ENCODE measurements at places on chromosomes 2 and 18.

GRCh38 chr2:101295895-101296294, 12.6 kb downstream of the RNF149 start:
- no peak for DNase-seq

DNA sequence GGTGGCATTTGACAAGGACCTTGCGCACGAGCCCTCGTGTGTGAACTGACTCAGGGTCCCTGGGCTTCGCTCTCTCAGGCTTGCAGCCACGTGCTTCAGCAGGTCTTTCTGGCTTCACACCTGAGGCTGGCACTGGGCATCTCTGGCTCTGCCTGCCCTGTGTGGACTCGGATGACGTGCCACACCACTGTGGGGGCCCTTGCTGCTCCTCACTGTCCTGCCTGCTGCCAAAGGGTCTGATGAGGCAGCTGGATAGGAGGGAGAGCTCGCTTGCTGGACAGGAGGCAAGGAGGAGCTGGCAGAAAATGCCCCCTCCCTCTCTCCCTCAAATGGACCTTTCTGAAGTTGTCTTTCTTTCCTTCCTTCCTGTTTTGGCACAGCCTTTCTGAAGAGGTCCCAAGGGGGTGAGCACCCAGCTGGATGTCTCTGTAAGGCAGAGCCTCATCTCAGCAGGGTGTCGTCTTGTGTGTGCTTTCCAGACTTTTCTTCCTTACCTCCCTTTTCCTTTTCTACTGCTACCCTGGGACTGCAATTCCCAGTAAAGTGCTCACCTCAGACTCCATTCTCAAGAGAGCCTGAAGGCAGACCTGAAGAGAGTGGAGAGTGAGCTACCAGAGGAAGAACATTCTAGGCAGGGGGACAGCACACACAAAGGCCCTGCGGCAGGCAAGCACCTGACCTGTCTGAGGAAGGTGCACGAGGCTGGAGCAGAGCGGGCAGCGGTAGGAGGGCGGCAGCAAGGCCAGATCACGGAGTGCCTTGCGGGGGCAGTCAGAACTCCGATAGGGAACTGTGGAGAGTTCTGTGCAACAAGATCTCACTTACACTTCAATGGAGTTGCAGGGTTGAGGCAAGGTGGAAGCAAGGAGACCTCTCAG, 5.3 kb downstream of the PER2 start:
- DNase-seq = no peak

DNA sequence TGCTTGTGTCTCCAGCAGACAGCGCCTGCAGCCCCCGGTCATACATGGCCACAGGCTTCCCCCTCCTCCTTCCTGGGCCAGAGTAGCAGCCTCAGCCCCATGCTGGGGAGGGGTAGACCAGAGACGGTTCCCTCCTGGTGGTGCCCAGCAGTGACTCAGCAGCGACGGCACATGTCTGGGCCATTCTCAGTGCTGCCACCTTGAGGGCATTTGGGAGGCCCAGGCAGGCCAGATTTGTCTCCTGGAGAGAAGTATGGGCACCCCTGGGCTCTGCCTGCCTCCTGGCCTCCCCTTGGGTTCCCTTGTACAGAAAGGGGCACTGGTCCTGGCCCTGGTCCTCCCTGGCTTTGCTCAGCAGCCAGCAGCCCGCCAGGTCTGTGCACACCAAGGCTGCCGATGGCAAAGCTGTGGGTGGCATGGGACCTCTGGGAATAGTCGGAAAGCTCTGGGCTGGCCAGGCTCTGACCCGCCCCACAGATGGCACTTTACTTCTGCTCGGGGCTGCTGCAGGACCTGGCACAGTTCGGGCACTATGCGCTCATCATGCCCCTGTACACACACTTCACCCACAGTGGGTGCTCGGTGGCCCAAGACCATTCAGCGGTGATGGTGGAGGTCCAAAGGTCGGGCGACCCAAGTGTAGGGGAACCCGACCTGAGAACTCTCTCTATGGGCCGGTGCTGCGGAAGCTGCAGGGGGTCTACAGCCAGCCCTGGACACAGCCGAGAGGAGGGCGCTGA, 11.4 kb upstream of the ALPI start:
- peak; percentile 59 for DNase-seq

DNA sequence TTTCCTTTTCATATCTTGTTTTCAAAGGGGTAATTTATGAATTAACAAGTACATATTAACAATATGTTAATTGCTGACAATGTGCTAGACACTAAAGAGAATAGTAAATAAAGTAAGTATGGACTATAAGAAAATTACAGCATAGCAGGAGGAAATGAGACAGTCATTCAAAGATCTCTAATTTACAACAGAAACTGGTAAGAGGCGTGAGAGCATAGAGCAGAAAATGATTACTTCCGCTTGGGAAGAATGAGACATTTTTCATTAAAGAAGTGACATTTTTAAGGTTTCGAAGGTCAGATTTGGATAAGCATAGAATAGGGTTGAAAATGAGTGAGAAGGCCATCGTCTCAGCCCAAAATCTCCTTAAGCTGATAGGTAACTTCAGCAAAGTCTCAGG, 184.4 kb upstream of the SESTD1 start:
- DNase-seq = no peak

DNA sequence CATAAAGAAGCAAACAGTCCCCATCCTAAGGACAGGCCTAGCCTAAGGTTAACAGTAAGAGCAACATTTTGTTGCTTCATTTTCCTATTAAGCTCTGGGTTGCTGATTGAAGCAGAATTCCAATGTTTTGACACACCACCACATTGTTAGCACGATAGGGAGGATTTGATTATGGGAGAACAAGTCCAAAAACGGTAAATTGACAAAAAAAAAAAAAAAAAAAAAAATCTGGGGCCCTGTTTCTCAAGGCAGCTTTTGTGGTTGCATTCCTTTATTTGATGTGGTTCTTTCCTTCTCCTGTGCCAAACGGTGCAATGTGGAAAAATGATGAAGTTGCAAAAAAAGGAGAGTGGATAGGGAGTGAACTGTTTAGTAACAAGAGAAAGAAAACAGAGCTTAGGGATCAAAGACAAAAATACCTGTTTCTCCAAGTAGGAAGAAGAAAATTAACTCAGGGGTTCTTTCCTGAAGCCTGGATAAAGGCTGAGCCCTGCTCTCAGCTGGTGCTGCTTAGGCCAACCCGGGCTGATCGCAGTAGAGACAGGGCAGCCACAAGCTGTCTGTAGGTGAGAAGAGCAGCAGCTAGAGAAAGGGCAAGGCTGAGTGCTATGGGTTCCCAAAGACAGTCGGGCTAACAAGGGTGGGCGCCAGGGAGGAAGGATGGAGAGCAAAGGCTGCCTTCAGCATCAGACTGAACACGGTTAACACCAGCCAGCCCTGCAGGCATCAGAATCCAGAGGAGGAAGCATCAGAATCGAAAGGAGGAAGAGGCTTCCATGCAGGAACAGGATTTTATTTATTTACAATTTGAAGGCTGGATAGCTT, 167.8 kb upstream of the FOSL2 start:
- no peak for DNase-seq

DNA sequence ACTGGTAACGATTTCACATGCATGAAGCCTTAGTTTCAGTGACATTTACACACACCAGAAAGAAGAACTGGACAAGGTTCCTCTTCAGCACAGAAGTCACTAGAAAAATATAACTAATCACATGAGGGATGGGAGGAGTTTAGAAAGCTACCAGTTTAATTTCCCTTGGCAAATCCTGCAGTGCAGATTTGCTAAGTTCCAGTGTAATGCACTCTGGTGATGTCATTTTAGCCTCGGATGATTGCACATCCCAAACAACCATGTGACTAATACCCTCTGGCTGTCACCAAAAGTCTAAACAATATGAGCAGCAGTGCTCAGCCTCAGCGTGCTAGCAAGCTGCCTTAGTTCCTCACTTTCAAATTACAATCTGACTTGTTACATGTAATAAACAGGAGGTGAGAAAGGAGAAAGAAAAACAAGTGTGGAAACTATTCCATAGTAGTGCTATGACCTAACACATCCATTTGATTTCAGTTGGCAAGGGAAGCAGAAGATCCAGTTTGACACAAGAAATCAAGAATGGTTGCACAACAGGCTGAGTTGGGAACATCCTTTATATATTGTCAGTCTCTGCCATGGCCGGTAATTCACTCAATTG, 35.3 kb upstream of the PPP1CB start:
- no peak for DNase-seq

DNA sequence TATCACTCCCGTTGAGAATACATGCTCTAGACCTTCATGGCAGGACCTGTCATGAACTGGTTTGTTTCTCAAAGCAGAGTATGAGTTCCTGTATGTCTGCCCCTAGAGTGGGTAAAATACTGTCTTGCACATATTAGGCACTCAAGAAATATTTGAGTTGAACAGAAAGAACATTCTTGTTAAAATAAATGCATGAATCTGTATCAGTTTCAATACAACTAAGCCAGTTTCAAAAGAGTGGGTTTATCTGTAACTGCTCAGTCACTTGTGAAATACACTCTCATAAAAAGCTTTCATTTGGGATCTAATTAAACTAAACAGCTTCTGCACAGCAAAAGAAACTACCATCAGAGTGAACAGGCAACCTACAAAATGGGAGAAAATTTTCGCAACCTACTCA, 69.2 kb downstream of the RFTN2 start:
- no peak for DNase-seq

DNA sequence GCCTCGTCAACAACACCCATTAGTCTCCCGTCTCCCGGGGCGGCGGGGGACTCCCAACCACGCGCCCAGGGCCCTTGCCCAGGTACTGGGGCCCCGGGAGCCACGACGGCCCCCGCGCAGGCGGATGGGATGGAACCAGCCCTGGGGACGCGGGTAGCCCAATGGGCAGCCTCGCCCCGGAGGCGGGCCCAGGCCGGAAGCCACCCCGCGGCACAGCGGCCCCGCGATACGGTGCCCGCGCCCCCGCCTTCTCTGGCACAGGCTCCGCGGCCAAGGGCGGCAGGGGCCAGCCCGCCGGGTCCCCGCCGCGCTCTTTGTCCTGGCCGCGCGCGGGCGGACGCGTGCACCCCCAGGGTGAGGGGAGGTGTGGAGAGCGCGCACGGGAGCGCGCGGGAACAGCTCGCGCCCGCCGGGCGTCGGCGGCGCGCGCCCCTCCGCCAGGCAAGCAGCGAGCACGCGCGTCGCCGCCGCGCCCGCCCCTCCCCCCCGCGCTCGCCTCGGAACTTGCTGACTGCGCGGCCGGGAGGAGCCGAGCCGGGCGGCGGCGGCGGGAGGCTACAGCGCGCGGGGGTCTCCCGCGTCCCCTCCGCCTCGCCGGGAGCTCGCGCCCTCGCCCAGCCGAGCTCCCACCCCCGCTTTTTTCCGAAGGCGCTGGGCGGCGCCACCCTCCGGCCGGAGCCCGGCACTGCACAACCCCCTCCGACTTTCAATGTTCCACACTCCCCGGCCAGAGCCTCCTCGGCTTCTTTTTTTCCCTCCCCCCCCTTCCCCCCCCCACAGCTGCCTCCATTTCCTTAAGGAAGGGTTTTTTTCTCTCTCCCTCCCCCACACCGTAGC, at the start of gene UBE2E3:
Gene UBE2E3 (plus strand): TSS at position 500 of the 837 bp plus-strand sequence. CDS start 1,438 bp downstream, outside the sequence.
- peak; percentile 81 for DNase-seq

DNA sequence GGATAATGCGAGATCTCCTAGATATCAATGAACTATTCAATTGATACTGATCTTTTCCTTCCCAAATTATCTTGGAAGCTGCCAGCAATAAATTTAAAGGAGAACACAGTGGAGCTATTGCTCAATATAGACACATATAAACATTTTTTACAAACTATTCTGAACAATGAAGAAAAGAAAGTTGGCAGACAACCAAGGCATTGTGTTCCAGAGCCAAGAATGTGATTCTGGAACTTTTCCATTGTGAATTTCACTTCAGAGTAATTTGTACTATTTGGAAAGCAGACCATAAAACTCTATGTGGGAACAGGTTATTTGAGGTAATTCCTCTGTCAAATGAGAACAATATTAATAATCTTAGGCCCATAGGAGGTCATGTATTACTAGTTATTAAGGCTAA, 588.2 kb downstream of the IRS1 start:
- no peak for DNase-seq

DNA sequence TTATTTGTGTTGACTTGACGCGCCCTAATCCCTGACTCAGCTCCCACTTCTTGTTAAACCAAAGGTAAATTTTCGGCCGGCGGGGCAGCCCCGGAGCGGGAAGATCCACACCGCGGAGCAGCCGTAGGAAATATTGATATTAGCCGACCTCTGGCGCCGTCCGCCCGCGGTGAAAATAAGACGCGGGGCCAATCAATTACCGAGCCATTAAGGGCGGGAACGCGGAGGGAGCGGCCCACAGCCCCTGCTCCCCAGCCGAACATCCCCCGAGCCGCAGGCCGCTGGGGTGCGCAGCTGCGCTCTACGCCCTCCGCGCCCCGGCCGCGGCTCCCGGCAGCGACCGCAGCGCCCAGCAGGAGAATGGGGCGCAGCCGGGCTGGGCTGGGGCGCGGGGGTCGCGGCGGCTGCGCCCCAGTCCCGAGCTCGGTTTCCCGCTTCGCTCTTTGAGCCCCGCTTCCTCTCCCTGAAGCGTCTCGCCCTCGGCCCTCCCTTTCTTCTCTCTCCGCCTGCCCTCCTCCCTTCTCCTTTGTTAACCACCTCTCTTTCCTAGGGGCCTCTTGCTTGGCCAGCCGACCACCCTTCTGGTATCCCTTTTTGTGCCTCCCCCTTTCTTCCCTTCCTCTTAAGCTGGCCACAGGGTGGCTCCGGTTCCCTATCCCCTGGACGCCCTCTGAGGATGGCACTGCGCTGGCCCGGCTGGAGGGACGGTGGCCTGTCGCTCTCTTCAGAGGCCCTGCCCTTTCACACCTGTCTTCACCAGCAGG, 40.9 kb downstream of the CELF4 start:
- DNase-seq = no peak

- DNase-seq = no peak
Measured at GRCh38 chr18:51074605-51075004, 44.6 kb downstream of the SMAD4 start.

GRCh38 chr2:231707625-231707926, 749 bp upstream of the PTMA start:
- no peak for DNase-seq

DNA sequence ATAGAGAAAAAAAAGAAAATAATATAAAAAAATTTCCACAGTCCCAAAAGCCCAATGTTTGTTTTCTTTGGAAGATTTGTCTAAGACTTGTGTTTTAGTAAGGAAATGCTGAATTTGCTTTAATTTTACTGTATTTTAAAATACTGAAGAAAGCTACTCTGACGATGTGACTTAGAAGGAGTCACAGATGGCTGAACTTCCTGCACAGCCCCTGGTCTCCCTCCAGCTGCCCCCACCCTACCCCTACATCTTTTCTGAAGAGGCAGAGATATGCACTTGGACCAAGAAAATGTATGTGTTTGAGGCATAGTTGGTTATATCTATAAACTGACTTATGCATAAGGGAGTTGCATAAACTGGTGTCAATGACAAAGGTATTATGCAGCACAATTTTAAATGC, 172.3 kb downstream of the CDH2 start:
- DNase-seq = no peak

- no peak for DNase-seq
Measured at GRCh38 chr2:121999264-121999663, 243.8 kb downstream of the TSN start.

GRCh38 chr18:21593540-21594257, 6.8 kb downstream of the ESCO1 start:
- DNase-seq = no peak

GRCh38 chr18:32530947-32531651, 60.4 kb upstream of the GAREM1 start:
- DNase-seq = no peak

- no peak for DNase-seq
Measured at GRCh38 chr2:173881461-173881860, 83.7 kb downstream of the SP3 start.
